ENCODE measurements at places on chromosomes 11 and 22. TPM values are rescaled to one million over a fixed set of nuclear protein-coding genes. Genes with fewer than 3 reads are reported as not detected.

APOA5 gene
- not detected for total RNA-seq

PANX3 gene
- total RNA-seq, result not detected

DNA sequence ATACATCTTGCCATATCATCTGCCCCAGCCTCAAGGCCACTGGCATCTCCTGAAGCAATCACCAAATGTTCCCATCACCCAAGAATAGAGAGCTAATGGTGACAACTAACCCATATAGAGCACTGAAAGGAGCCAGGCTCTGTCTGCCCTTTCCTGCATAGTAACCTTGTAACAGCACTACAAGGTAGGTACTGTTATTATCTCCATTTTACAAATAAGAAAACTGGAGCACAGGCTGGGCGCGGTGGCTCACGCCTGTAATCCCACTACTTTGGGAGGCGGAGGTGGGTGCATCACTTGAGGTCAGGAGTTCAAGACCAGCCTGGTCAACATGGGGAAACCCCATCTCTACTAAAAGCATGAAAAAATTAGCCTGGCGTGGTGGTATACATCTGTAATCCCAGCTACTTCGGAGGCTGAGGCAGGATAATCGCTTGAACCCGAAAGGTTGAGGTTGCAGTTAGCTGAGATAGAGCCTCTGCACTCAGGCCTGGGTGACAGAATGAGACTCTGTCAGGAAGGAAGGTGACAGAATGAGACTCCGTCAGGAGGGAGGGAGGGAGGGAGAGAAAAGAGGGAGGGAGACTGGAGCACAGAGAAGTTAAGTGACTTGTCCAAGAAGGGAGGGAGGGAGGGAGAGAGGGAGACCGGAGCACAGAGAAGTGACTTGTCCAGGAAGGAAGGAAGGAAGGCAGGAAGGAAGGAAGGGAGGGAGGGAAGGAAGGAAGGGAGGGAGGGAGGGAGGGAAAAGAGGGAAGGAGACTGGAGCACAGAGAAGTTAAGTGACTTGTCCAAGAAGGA lies 2.2 kb downstream of the SLC35F2 start:
- DNase-seq, result no peak

DNA sequence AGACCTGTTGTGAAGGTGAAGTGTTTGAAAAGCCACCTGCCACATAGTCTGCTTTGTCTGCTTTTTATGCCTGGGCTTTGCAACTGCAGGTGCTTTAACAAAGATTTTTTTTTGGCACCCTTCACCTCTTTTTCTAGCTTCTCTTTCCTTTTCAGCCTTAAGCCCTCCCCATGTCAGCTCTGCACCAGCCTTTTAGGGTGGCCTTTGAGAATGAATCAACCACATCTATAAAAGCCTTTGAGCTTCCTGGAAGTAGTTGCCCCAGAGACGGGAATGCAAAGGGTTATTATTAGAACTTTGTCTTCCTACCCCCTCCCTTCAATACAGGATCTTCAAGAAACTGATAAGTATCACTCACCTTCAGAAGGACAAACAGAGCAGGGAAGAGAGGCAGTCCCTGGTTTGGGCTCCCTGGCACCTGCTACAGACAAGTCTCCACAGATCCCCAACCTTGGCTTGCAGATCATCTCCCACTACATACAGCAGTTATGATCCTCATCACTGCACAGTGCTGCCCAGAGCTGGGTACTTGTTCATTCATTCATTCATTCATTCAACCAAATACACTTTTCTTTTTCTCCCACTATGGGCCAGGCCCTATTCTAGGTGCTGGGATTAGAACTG lies 8.0 kb downstream of the PVALB start:
- DNase-seq, result no peak

DNA sequence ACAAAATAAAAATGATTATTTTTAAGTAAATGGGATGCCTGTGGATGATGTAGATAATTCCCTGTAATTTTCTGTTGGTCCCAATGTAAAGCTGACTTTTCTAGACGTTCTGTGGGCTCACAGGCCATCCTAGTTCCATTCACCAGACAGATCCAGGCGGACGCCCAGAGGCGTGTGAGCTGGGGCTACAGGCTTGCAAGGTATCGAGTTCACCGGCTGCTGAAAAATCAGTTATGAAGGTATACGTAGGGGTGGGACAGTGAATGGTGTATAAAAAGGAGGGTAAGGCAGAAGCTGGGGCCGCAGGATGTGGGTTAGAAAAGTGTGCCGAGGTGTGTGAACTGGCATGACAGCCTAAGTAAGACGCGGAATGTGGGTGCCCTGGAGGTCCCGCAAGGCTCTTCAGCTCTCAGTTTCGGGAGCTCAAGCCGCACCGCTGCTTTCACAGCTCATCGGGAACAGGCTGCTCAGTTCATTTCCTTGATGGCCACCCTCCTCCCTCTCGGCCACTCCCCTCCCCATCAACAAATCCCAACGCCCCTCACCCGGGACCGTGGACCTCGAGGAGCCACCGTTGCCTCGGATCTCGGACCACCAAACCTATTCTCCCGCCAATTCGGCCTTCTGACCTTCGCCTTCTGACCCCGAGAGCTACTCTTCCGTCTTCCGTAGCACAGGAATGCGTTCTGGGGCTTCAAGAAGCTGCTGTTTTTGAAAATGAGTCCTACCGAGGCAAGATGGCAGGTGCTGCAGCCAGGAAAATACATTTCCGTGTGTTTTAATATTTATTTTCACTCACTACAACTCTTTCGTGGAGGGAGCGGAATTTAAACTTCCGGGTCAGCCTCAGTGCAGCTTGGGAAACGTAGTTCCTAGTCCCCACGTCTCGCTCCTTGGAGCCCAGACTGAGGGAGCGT lies at the start of gene XNDC1N:
TSS of gene XNDC1N (minus strand) at position 775 of the 917 bp plus-strand sequence. CDS start 5,241 bp downstream, outside the sequence.
- DNase-seq, result peak; percentile 70

- no peak for DNase-seq
Measured at GRCh38 chr22:46862418-46863324, 100.2 kb downstream of the TBC1D22A start.

GRCh38 chr22:35921777-35922176 lies 106.8 kb downstream of the RBFOX2 start:
- DNase-seq, result peak; percentile 79

- DNase-seq, result peak; percentile 33
Measured at GRCh38 chr22:27462190-27462589, 339.4 kb downstream of the MN1 start.

GRCh38 chr11:114017723-114018122 lies 41.8 kb upstream of the ZBTB16 start:
- DNase-seq, result no peak

GALR3 gene
- total RNA-seq, result not detected

ASPHD2 gene
- 0.71 TPM for total RNA-seq

DNA sequence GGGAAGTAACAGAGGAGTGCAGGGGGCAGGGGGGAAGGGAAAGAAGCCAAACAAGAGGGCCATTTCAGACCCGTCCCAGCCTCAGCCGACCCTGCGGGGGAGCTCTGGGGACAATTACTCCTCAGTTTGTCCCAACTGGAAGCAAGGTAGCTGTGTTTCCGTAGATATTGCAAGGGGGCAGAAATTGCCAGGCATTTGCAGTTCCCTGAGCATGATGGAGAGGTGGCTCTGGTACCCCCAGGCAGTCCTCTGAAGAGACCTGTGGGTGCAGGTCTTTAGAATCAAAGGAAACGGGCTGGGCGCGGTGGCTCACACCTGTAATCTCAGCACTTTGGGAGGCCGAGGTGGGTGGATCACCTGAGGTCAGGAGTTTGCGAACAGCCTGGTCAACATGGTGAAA lies 13.8 kb upstream of the JAM3 start:
- DNase-seq, result no peak

DNA sequence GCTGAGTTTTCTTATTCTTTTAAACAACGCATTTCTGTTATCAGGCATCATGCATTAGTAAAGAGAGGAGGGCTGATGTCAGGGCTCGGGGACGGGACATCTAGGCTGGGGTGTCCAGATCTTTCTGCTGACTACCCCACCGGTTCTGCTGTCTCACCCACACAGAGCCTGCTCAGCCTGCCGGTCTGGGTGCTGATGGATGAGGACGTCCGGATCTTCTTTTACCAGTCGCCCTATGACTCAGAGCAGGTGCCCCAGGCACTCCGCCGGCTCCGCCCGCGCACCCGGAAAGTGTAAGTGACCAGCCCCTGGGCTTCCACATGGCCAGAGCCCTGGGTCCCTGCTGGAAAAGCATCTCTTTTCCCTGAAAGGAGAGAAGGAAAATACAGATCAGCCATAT lies 9.4 kb downstream of the NCF4 start:
- peak; percentile 69 for DNase-seq

PARVA gene
- 22.9 TPM for total RNA-seq

DNA sequence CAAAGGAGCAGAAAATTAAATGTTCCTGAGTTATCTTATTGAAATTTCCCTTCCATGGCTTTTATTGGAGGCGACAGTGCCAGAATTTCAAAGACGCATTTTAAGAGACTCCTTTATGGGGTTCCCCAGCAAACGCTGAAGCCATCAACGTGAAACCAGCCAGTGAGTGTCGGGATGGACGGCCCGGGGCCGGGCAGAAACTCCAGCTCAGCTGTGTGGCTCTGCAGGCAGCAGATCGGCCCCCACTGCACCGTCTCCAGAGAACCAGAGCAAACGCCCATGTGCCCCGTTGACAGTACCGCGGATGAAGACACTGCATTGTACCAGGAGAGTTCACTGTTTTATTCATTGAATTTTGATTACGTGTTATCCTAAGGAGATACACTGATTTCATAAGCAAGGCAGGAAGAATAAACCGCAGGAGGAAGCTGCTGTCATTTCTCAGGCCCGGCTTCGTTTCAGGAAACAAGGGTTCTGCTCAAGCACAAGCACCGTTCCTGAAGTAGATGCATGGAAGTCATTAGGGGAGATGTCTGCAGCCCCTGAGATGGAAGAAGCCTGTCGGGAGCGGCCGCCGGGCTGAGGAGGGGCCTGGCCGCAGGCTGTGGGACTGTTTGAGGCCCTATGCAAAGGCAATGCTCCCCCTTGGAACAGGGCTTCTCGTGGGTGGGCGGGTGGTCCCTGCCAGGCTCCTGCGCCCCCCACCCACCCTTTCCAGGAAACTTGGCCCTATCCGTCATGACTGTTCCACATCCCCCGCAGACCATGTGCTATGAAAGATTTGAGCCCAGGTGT lies 639.7 kb downstream of the TBC1D22A start:
- DNase-seq, result no peak

GRCh38 chr11:126880872-126881271 lies 119.7 kb downstream of the KIRREL3 start:
- no peak for DNase-seq

- DNase-seq, result no peak
Measured at GRCh38 chr22:26182723-26183122, 13.5 kb downstream of the SEZ6L start.
